Activated T-helper 17 cell treated with anti-CD3 and anti-CD28 coated beads, Interleukin-2, amount 50 U/mL, for 72 hours (primary cell): ENCODE measurements at places on chromosomes 7 and 10.

DNA sequence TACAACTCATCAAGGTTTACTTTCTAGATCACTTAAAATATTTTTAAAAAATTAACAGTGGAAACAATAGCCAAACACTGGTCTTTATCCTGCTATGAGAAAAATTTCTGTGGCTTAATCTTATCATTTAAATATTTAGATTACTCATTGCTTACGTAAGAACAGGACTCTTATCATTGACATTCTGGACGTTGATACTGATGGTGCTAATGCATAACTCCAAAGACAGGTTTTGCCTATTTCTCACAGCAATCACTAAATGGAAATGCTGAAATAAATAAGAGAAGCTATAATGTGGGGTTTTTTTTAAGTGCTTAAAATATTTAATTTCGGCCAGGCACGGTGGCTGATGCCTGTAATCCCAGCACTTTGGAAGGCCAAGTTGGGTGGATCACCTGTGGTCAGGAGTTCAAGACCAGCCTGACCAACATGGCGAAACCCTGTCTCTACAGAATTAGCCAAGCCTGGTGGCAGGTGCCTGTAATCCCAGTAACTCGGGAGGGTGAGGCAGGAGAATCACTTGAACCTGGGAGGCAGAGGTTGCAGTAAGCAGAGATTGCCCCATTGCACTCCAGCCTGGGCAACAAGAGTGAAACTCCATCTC lies 195.0 kb downstream of the HGF start:
- ATAC-seq = no peak

GRCh38 chr10:23406409-23406808 lies 32.5 kb upstream of the OTUD1 start:
- no peak for ATAC-seq

DNA sequence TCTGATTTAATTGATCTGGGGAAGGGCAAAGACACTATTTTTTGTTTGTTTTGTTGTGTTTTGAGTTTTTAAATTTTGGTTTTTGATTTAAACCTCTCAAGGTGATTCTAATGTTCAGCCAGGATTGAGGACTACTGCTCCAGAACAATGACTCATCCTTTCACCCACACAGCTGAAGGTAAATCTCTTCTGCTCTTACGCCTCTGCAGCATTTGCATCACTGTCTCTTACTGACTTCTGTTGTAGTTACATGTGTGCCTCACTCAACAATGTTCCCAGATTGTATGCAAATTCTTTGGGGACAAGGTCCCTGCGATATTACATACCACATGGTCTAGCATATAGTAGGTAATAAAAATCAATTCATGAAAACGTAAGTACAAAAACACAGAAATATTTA lies 467.5 kb upstream of the LRRN3 start:
- no peak for ATAC-seq

DNA sequence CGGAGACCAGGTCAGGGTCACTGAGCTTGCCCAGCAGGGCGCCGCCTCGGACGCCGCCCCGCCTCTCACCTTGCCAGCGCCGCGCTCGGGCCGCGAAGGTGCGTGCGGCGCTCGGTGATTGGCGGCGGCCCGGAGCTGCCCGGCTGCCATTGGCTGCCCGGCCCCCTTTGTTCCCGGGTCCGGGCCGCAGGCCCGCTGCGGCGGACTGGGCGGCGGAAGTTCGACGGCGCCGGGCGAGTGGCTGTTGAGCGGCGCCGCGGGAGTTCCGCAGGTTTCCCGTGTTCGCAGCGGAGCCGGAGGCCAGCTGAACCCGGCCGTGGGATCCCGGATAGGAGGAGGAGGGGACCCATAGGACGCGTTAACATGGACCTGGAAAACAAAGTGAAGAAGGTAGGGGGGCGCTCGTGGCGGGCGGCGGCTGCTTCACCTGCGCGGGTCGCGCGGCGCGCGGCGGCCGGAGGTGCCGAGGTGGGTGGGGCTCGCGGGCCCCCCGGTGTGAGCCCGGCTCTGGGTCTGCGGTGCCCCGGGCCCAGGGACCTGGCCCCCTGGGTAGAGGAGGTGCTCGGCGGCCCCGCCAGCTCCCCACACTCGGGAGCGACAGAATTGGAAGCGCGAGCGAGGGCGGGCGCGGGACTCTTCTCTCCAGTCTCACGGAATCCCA lies at the start of gene TES:
TES (plus strand) TSS at position 195 of the 661 bp plus-strand sequence; CDS start at position 364, 169 bp downstream.
- ATAC-seq = peak; percentile 84

DNA sequence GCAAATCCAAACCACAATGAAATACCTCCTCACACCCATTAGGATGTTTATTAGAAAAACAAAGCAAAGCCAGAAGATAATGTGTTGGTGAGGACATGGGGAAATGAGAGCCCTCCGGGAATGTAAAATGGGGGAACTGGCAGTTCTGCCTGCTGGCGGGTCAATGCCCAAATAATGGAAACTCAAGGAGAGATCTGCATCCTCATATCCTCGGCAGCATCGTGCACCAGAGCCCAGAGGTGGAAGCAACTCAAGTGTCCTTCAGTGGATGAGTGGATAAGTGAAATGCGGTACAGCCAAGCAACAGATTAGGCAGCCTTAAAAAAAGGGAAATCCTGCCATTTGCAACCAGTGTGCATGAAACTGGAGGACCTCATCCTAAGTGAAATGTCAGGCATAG lies 325.2 kb downstream of the WDR37 start:
- no peak for ATAC-seq

DNA sequence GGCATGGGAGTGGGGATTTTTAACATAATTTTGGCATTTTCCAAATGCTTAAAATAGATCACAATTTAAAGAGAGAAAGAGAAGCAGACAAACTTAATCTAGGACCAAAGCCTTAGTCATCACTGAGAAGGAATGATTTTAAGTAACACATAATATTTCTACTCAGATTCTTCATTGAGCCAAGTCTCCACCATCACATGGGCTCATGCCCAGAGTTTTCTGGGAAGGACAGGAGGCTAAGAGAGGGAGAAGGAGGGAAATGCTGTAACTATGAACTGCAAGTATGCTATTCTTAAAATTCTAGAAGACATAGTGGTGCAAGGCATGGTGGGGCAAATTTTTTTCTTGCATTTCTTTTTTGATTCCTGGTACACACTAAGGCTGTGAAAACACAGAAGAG lies 23.8 kb upstream of the UBE2D1 start:
- ATAC-seq = no peak

GRCh38 chr10:112203328-112204076 lies 19.9 kb upstream of the GPAM start:
- ATAC-seq = peak; percentile 28

DNA sequence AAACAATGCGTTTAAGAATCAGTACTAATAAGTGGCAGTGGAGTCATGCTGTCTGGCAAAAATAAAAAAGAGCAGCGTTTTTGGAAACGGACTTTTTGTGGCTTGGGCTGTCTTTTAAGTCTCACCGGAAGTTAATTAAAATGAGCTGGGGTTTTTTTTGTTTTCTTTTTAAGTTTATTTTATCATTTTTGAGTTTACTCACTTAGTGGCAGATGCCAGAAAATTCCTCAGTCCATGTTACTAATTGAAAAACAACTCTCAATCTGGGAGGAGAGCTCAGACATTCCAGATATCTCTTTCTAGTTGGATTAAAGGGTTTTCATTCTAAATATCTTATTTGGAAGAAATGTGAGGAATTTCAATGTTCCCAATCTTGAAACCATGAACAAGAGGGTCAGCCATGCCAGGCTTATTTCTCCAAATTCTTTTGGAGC lies 133.8 kb upstream of the AGR3 start:
- no peak for ATAC-seq

- no peak for ATAC-seq
These were observed 95.2 kb downstream of the PFKFB3 start for GRCh38 chr10:6297951-6298381.

DNA sequence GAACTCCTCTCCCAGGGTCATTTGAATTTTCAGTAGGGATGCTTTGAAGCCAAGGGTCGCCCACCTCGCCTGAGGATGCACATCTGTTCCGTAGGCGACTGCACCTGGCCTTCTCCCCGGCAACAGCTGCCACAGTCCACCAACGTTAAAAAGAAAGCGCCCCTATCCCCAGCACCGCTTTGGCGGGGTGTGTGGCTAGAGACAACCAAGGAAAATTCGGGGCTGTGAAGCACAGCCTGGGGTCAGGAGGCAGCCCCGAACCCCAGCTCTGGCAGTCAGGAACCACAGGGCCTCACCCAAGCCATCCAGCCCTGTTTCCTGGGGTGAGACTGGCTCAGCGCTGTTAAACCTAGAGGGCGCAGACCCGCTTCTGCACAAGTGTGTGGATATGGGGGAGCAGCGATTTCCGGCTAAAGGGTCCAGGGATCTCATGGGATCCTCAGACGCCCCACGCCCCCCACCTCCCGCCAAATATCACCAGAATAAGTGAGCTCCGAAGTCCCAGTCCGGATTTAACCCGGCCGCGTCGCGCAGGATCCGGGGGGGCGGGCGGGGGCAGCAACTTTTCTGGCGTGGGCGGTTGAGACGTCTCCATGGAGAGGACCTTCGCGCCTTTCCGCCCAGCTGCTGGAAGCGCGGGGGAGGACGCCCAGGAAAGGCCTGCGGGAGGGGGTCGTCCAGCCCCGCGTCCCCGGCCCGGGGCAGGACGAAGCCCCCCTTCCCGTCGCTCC lies 822 bp downstream of the ZC3HAV1L start:
- ATAC-seq = peak; percentile 23

GRCh38 chr10:11707624-11708350 lies 34.4 kb upstream of the ECHDC3 start:
- ATAC-seq = no peak

GRCh38 chr7:114412548-114412947 lies 2.1 kb upstream of the FOXP2 start:
- no peak for ATAC-seq

GRCh38 chr7:72254455-72254854 lies 157.7 kb downstream of the CALN1 start:
- ATAC-seq = no peak

GRCh38 chr10:97401455-97401919 lies 347 bp upstream of the RRP12 start:
- no peak for ATAC-seq

DNA sequence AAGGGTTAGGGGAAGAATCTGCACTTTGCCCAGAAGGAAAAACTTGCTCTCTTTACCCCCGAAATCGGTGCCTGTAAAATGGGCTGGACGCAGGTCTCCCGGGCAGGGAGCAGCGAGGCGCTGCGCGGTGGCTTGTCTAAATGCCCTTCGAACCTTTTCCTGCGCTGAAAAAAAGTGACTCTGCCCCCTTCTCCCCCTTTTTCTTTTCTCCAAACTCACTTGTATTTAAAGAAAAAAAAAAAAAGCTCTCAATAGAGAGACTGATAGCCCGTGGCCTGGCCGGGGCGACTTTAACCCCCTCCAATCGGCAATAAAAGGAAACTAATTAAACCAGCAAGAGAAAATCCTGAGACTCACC lies 286 bp downstream of the SP8 start:
- ATAC-seq = no peak

DNA sequence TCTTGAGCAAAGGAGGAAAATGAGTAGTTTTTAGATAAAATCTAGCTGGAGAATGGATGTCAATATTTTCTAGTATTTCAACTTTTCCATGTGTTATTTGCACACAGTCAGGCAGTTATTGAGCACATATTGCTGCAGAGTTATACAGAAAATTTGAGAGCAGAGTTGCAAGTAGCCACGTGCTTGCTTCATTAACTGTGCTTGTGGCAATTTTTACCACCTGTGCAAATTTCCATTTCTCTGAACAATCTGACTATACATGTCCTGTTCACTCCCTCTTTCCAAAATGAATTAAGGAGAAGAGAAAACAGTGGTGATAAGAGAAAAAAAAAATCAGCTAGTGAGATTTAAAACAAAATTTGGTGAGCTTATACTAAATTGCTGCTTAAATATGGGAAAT lies 178.5 kb downstream of the TAX1BP1 start:
- ATAC-seq = no peak

DNA sequence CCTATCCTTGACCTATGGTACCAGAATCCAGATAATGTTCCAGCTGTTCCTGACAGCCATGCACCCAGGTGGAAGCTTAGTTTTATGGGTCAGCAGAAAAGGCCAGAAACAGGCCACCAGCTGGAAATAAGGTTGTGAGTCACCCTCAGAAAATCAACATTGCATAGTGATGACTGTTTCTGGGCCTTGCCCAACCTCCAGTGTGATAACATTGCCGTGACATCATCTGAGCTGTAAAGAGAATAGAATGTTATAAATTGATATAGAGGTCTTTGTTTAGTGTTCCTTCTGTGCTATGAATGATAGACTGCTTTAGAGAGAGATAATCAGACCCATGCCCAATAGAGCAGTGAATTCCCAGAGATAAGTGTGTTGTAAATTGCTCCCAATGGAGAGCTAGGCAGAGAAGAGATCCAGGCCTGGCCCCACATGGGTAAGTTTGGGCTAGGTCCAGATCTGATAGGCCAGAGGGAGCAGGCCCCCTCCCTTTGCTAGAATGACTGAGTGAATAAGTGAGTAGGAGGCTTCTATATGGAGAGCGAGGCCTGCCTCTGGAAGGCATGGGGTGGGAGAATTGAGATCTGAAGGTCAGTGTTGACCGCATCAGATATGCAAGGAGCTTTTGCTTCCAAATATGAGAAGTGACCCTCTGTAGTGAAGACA lies 14.2 kb upstream of the HPS1 start:
- ATAC-seq = peak; percentile 61

DNA sequence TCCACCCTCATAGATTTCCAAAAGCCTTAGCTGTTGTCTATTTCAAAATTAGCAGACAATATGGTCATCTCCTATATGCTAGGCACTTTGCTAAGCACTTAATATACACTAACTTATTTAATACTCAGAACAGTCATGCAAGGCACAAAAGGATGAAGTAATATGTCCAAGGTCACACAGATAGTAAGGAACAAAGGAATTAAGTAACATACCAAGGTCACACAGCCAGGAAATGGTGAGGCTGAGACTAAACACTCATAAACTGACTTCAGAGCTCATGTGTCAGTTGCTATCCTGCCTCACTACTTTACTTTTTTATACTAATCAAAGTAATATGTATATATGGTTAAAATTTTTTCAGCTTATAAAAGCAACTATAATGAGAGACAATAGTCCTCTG lies 23.6 kb upstream of the HIBADH start:
- ATAC-seq = no peak

DNA sequence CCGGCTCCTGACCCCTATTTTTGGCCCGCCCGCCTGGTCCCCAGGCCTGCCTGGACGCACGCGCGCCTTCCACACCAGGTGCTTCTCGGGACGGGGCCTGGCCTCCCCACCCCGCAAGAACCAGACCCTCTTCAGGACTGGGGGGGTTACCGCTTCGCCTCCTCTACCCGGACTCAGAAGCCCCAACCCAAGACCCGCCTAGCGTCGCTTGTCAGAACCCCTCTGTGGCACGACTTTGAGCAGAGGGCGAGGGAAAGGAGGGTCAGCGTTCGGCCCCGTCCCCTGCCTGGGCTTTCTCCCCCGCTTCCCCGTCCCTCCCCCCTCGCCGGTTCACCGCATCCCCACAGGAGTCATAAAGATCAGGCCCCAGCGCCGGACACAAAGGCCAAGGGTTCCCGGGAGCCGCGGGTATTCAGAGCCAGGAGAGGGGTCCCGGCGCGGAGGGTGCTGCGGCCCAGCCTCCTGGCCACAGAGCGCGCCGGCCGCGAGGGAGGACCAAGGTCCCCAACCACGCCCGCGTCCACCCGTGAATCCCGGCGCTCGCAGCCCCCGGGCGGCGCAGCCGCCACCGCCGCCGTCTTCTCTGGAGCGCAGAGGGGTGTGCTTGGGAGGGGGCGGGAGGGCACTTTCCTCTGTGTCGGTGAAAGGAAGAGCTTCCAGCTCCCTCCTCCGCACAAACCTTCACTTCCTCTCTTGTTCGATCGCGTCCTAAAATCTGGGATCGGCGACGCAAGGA lies 351.9 kb downstream of the DNAJB6 start:
- no peak for ATAC-seq

- ATAC-seq = no peak
These were observed 27.1 kb downstream of the SLF2 start for GRCh38 chr10:100939763-100940344.
